Astrocyte (in vitro differentiated cells and primary cell): ENCODE measurements at places on chromosomes 1 and 21. TPM values are rescaled to one million over a fixed set of nuclear protein-coding genes. Genes with fewer than 3 reads are reported as not detected.
A peak's percentile ranks its signal among the peaks of the same experiment; 100 is the strongest.

DNA sequence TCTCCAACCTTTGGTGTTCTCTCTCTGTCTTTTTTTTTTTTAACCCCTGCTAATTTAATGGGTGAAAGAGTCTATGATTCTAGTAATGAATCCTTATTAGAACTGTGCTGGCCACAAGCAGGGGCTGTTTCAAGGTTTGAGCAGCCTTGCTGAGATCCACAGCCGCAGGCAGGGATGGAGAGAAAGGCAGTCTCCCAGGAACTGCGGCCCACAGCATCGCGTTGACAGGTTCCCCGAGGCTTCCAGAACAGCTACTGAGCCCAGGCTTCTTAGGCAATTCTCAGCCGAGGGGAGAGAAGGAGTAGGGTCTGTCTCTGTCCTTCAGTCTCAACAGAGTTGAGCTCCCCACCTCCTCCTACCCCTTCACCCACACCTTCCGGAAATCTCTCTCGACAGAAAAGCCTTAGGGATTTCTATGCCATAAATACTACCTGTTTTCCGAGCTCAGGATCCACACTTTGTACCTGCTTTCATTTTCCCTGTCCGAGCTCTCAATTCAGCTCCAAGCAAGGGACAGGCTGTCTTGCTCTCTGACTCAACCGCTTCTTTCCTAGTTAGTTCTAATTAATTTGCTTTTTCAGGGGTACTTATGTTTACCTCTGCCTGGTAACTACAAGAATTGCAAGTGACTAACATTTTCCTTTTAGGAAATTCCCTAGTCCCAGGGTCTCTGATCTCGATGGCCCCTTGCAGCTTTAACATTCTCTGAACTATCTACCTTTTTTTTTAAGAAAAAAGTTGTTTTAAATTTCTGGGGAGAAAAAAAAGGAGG, 6.7 kb upstream of the CASZ1 start:
- no peak for DNase-seq

DNA sequence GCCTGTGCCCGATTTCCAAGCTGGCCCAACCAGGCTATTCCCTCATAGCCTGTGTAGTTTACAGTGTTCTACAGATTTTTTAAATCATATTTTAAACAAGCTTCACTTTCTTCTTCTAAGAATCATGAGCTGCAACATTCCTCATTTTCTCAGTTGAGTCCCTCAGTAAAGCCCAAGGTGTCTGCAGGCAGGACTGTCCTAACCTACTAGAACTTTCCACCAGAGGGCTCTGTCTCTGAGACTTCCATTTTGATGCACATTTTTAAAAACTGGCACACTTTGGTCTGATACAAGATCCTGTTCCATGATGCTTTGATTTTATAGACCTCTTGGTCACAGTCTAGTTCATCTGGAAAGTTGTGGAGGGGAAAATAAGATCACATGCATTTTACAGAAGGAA, 21.6 kb upstream of the SLAMF6 start:
- no peak for DNase-seq

- no peak for DNase-seq
Measured at GRCh38 chr1:3066250-3066711, 2.7 kb upstream of the PRDM16 start.

Gene AMY1A
- not detected in 2 replicates for total RNA-seq

- peak; percentile 24 for DNase-seq
Measured at GRCh38 chr1:16208270-16208987, 4.0 kb downstream of the ARHGEF19 start.

Gene LGR6
- 0.27 and 0.48 TPM in 2 replicates for total RNA-seq

DNA sequence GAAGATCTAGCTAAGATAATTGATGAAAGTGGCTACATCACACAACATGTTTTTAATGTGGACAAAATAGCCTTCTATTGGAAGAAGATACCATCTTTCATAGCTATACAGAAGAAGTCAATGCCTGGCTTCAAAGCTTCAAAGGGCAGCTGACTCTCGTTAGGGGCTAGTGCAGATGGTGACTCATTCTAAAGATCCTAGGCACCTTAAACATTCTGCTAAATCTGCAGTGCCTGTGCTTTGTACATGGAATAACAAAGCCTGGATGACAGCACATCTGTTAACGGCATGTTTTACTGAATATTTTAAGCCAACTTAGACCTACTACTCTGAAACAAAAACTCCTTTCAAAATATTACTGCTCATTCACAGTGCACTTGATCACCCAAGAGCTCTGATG, 65.6 kb upstream of the USP24 start:
- peak; percentile 13 for DNase-seq

Gene AHDC1
- total RNA-seq: 74.0 and 75.7 TPM in 2 replicates

Gene SEMA4A
- total RNA-seq: 0.66 and 1.1 TPM in 2 replicates

DNA sequence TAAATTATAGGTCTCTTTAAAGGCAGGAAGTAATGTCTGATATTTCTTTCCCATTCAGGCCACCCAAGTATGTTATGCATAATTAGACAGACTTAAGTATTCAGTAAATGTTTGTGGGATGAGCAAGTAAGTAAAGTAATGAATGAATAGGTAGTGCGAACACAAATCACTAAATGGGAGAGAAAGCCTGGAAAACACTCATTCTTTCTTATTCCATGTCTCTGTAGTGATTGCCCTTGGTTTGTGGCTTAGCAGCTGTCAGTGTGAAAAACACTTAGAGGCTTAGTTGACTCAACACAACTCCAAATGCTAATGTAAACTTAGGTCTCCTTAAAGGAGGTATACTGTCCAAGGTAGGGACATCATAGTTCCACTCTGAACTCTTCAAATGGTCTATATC, 182.5 kb downstream of the ZC3H11B start:
- DNase-seq: peak; percentile 83

- peak; percentile 43 for DNase-seq
Measured at GRCh38 chr1:55127827-55128343, 87.3 kb downstream of the USP24 start.

DNA sequence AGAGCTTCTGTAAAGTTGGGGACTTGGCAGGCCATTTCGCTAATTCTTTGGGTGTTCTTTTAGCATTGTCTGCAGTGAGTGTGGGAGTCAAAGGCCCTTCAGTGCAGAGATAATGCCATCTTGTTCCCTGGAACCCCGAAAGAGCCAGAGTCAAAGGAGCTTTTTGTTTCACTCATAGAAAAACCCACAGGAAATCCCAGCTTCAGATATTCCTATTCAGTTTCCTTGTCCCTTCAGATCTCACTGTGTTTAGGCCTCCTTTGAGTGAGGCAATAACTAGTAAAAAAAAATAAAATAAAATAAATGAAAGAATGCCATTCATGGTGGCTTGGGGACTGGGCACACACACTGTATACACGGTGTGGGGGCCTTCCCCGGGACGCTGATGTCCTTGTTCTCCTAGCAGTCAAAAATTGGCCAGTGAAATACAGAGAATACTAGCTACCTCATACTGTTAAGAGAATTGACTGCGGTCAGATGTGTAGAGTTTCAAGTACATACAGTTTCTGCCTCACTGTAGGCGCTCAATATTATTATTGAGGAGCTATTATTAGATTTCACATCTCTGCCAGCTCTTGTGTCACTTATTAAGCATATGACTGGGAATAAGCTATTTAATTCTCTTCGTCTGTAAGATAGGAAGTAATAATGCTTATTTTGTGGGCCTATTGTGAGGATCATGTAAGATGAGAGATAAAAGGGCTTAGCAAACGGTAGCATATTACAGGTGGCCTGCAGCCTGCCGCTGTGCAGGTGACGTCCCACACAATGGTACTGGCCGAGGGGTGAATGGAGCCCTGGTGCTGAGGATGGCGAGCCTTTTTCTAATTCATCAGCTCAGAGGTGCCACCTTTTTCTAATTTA, 16.7 kb downstream of the DISC1 start:
- no peak for DNase-seq

DNA sequence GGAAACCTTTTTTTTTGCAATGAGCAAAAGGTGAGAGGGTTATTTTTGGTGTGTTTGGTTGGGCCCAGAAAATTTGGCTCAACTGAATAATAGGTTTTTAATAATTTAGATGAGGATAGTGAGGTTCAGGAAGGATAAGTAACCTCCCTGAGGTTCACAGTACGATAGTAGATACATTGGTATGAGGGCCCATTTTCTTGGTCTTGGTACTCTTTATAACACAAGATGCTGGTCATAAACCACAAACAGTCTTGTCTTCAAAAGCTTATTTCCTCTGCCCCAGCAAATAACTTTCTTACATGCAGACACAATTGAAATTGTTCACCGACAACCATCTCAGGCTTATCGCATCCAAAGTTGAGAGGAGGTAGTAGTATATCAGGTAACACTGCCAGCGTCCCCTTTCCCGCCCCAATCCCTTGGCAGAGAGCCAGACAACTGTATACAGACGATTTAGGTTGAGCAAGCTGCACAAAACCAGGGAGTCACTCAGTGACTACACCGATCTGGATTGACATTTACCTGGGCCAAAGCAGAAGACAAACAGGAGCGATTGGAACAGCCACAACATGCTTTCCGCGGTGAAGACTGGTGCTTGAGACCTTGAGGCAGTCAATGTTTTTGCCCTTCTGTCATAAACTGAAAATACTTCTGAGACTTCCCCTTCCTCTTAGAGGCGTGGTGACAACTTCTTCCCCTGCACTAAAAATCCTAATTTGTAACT, at the start of gene SLAMF6:
Gene SLAMF6, minus strand, starts transcription at position 634 of the 724 bp plus-strand sequence. Its CDS starts 63 bp downstream, at position 571.
- no peak for DNase-seq

DNA sequence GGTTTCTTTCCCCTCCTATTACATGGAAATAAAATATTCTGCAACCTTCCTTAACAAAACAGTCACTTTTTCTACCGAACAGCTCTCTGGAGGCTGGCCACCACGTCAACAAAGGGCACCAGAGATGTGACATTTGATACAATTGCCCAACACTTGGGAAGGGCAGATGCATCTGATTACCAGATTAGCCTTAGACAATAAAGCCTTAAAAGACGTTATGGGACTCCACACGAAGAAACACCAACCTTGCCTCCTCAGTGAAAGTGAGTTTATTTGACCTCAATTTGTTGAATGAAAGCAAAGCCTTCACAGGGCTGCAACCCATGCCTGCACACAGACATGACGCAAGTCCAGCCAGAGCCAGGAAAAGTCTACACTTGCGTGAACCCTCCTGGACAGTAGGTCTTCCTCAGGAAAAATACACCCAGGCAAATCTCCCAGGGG, 136.1 kb downstream of the TGFBR3 start:
- no peak for DNase-seq

Gene FCRL3
- not detected in 2 replicates for total RNA-seq

Gene SLC5A9
- not detected in 2 replicates for total RNA-seq

GRCh38 chr1:64597113-64597512, 127.2 kb downstream of the CACHD1 start:
- no peak for DNase-seq

DNA sequence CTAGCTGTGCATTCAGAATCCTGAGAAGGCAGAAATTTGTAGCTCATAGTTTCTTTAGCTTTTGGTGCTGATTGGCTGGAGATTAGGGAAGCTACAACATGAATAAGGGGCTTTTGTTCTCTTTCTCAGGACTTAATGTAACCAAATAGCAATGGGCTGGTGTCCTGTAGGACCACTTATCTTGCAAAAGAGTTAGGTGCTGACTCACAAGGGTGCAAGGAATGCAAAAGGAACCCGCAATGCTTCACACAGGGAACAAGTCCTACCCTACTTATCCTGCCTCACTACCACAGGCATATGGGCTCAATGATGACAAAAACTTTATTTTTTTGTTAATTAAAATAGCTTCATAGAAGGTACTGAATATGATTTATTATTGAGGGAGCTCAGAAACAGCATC, 541.5 kb downstream of the AMY1C start:
- DNase-seq: no peak

Gene OLIG2
- 2.5 and 2.6 TPM in 2 replicates for total RNA-seq

- DNase-seq: no peak
Measured at GRCh38 chr1:114618606-114619005, 37.2 kb upstream of the BCAS2 start.

GRCh38 chr1:13964768-13965167, 264.8 kb downstream of the PRDM2 start:
- DNase-seq: no peak

- peak; percentile 41 for DNase-seq
Measured at GRCh38 chr1:159197561-159198557, 6.8 kb upstream of the ACKR1 start.

DNA sequence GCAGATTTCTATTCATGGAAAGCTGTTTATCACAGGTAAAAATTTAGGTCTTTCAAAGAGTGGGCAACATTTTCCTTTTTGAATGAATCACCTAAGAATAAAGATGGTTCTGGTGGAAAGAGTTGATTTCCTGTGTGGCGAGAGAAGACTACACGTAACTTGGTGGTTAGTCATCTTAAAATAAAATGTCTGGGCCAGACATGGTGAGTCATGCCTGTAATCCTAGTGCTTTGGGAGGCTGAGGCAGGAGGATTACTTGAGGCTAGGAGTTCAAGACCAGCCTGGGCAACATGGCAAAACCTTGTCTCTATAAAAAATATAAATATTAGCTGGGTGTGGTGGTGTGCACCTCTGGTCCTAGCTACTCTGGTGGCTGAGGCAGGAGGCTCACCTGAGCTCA, 65.7 kb downstream of the DISP1 start:
- DNase-seq: peak; percentile 77

Gene WDR47
- 32.8 and 34.2 TPM in 2 replicates for total RNA-seq

DNA sequence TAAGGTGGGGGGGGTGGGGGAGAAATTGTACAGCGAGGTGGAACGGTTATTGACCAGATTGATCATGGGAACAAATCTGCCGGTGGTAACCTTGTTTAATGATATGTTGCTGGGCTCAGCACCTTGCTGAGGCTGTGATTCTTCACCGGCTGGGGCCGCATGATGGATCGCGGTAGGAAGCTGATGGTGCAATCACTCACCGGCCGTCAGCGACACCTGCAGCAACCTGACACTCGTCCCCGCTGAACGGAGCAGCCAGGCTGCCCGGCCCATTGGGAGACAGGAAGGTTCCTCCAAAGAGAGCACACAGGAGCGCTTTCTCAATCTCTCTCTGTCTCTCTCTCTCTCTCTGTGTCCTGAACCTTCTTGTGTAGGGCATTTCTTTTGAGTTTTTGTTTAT, 128.5 kb upstream of the RRP15 start:
- no peak for DNase-seq

DNA sequence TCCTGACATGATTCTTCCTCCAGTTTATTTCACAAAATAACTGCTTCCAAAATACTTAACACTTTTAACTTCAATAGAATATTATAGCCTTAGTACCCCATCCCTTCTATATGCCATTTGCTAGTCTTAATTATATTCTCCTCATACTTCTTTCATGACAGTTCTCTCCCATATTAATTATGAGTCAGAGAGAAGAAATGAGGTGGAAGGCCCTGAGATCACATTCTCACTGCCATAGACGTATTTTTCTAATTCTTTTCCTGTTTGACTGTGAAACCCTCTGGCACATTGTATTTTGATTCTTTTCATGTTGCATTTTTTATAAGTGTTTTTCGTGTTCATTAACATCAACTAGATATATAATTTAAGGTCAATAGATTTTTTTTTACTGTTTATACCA, 88.4 kb downstream of the GTF2B start:
- DNase-seq: peak; percentile 70

Gene DNALI1
- total RNA-seq: 7.2 and 9.6 TPM in 2 replicates

GRCh38 chr1:113255720-113256347, 134.5 kb upstream of the MAGI3 start:
- peak; percentile 36 for DNase-seq

DNA sequence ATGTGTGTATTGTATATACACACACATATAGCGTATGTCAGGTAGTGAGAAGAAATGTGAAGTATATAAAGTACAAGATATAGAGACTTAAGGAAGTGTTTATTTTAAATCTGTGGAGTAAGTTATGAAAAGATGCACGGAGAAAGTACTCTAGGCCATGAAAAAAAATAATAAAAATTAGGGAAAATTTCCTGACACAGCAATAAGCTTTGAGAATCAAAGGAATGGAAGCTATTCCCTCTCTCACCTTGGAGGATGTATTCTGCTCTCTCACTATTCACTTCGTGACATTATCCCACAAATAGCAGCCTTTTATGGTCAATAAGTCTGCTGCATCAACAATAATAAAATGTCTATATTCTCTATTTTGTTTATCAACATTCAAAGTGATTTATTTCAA, 700.4 kb upstream of the RGS18 start:
- DNase-seq: no peak

Gene ELAPOR1
- total RNA-seq: 1.2 and 1.7 TPM in 2 replicates
